ENCODE measurements at places on chromosomes 13 and 19.

GRCh38 chr13:75216038-75216437, 265.9 kb downstream of the TBC1D4 start:
- no peak for DNase-seq

DNA sequence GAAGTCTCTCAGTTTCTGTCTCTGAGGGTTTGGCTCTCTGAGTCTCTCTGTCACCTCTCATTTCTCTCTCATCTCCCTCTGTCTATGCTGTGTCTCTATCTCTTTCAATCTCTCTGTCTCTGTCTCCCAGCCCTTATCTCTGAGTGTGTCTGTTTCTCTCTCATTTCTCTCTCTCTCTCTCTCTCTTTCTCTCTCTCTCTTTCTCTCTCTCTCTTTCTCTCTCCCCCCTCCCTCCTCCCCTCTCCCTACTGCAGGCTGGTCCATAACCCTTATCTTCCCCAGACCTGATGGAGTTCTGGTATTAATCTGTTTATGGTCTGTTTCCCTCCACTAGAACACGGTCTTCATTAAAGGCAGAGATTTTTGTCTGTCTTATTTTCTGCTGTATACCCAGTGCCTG, 1.3 kb upstream of the PVR start:
- no peak for DNase-seq

GRCh38 chr19:1470305-1471009, 8.6 kb downstream of the C19orf25 start:
- DNase-seq: peak; percentile 44

DNA sequence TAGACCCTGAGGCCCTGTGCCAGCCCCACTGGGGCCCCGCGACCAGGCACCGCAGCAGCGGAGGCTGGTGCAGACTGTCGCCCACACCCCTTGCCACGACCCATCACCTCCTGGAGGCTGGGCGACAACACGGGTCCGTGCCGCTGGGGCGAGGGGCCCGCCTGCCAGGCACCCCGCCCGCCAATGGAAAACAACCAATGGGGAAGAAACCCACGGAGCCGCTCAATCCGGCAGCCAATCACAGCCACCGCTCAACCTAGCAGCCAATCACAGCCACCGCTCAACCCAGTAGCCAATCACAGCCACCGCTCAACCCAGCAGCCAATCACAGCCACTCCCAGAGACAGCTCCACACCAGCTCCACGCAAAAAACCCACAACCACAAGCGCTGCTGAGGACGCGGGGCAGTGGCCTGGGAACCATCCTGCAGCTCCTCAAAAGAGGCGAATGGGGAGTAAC, 29.7 kb downstream of the GPX4 start:
- peak; percentile 64 for DNase-seq

DNA sequence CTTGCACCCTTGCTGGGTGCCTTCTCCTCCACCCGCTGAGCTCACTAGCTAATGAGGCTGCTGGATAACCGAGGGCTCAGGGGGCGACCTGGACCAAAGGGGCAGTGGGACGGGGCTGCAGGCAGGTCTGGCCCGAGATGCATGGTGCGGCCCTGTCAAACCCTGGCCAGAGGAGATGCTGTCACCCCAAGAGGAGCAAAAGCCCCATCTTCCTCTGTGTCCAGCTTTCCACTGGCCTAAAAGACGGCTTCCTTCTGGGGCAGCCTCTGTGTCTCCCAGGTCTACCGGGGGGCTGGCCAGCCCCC, 261.8 kb downstream of the TBC1D4 start:
- no peak for DNase-seq

- DNase-seq: no peak
These were observed 63.3 kb downstream of the DCLK1 start for GRCh38 chr13:36067746-36068381.

DNA sequence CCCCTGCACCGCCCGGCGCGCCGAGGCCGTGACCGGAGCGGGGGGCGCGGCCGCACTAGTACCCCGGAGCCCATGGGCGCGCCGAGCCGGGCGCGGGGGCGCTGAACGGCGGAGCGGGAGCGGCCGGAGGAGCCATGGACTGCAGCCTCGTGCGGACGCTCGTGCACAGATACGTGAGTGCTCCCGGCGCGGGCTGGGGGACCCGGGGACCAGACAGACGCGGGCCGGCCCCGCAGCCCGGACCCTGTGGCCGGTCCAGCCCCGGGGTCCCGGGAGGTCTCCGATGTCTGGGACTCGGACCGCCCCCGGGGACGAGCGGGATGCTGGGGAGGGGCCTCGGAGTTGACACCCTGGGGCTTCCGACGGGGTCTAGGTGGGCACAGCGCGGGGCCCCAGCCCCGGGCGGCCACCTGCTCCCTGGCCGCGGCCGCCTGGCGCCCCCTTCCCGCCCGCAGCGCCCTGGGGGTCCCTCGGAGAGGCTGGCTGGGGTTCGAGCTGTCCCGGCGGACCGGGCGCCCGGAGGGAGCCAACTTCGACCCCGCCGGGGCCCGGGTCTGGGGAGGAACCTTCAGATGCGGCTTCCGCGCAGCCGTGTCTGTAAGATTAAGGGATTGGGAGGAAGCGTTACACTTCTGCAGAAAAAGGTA, 568 bp downstream of the ATP11A start:
- DNase-seq: peak; percentile 49

- DNase-seq: no peak
These were observed 18.2 kb downstream of the ARHGAP33 start for GRCh38 chr19:35793381-35794165.

GRCh38 chr13:35500144-35500543, 23.7 kb upstream of the MAB21L1 start:
- DNase-seq: no peak

DNA sequence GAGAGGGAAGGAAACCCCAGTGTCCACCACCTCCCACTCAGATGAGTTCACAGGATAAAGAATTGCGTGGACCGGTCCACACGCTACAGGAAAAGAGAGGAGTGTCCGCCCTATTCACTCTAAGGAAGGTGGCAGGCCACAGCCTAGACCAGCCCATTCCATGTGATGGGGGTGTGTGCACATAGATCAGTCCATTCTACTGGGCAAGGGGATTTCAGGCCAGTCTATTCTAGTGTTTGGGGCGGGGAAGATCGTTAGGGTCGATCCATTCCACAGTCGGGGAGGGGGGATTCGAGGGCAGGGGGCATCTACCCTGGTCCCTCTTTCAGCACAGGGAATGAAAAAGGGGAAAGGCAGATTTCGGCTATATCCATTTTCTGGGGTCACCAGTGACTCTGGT, 7.8 kb downstream of the FIZ1 start:
- no peak for DNase-seq

DNA sequence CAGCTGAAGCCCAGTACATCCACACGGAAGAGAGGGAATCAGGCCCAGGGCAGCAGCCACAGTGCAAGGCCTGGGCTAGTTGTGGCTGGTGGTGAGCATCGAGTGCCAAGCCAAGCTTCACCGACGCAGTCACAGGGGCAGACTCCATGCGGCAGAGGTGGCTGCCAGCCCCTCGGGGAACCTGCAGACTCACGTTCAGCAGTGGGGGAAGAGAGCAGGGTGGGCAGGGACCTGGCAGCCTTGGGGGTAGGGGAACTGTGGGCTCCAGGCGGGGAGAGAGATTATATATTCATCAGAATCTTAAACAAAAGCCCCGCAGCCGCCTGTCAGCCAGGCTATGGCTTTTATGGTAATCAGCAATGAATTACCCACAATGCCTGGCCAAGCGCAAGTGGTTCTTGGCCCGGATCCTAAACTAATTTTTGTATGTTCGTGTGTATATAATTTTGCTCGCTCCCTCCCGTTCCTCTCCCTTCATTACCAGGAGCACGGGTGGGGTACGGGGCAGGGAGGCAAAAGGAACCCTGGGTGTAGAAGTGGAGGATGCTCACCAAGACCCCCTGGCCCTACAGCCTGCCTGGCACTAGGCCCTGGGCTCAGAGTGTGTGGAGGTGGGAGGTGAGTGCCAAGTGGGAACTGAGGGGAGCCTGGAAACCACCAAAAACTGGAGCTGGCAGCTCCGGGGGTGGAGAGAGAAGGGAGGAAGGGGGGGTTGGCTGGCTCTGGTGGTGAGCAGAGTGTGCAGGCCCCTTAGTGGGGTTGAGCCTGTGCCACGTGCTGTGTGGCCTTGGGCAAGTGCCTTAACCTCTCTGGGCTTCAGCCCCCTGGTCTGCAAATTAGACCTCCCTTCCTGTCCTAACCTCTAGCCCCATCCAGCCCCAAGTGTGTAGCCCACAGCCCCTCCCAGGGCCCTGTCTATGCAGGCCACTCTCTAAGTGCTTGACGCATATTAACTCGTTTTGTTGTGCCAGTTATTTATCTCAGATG, 31.9 kb downstream of the PTPRS start:
- DNase-seq: no peak

DNA sequence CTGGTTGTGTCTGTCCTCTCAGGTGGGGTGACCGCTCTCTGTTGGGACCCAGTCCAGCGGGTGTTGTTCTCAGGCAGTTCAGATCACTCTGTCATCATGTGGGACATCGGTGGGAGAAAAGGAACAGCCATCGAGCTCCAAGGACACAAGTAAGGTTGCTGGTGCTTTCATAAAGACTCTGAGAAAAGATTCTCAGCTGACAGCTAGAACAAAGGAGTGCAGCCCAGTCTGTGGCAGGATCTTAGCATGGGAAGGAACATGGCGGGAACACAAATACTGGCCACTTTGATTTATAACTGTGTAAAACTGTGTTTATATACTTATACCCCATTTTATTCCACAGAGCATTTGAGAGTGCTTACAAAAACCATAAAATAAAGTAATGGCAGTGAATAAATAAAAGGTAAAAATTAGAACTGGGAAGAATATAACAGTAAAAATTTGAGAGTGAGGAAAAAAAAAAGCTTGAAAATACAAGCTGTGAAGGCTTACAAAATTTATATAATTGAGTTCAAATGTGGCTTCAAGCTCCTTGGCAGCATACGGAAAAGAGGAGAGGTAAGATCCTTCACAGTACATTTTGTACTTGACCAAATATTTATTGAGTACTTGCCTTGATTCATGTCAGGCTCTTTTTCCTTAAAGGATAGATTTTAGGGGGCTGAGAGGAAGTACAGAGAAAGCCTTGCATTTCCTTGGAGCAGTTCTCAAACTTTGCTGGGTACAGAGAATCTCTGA, 64.8 kb downstream of the DHRS12 start:
- no peak for DNase-seq

DNA sequence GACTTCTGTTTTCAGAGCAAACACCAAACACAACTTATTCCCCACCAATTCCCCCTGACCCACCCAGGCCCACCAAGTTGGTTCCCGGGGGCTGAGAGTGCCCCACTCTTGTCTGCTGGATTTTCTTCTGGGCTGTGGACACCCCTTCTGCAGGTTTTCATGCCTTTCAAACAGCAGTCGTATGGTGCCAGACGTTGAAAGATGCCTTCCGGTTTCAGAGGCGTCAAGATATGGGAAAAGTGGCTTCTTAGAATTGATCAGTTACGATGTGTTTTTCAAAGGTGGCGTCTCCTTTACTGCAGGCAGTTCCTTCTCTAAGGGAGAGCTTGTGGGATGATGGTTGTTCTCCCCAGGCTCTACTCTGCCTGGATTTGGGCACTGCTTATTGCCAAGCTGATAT, 12.7 kb downstream of the CLEC11A start:
- no peak for DNase-seq

DNA sequence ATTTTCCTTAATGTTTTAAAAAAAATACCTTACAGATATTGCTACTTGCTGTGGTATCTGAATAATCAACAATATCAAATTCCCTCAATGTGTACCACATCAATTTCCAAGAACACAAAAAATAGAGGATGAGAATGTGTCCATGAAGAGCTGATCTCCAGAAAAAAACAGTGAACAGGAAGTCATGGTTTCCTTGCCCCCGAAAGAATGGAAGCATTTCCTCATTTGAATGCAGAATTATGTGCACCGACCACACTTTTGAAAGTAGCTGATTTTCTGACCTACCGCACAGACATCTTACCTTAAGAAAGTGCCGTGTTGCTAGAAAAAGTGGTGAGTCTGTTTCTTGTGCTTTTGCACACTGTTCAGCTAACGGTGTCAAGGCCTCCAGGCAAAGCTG, 13.4 kb upstream of the EEF1AKMT1 start:
- no peak for DNase-seq

GRCh38 chr13:29621841-29622240, 26.4 kb upstream of the SLC7A1 start:
- DNase-seq: no peak

DNA sequence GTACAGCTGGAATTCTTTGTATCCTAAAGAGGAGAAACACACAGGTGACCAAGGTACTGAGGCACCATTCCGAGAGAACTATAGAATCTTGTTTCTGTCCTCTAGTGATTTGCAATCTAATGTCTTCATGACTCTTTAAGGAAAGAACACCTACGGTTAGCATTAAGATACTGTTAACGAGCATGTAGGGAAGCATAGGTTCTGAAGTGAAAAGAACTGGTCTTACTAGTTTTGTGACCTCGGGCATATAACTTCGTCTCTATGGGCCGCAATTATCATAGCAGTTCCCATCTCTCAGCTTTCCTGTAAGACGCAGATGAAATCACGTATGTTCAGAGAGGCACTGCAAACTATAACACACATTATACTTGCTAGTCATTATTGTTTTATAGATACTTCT, 193.0 kb upstream of the NBEA start:
- no peak for DNase-seq

- peak; percentile 91 for DNase-seq
These were observed 12.4 kb downstream of the PRKD2 start for GRCh38 chr19:46704379-46705076.

DNA sequence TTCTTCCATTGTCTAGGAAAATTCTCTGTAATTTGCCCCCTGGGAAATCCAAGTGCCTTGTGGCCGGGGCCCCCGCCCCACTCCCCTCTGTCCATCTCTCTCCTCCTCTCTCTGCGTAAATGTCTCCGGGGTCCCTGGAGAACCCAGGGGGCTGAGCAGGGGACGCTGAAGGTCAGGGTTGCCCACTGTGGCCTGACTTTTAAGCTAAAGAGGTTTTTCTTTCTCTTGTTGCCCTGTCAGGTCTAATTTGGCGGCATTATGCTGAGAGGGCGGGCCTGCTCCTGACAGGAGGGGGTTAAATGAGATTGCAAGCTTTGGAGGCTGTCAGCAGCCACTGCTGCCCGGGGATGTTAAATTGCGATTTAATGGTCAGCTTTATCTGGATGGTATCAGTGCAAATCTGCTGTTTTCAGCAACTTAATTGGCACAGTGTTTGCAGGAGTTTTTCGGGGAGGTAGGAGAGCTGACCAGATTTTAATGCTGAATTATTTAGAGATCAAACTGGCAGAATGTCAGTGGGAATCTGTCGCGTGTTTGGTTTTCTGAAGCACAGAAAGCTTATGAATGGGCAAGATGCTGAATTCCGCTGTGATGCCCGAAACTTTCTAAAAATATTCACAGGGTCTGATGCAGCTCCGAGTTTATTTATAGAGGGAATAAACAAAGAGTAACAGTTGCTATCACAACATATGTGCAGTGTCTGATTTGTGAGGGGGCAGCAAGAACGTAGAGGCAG, 93.2 kb upstream of the SOX1 start:
- no peak for DNase-seq

GRCh38 chr13:23867027-23867491, 22.1 kb downstream of the MIPEP start:
- no peak for DNase-seq

DNA sequence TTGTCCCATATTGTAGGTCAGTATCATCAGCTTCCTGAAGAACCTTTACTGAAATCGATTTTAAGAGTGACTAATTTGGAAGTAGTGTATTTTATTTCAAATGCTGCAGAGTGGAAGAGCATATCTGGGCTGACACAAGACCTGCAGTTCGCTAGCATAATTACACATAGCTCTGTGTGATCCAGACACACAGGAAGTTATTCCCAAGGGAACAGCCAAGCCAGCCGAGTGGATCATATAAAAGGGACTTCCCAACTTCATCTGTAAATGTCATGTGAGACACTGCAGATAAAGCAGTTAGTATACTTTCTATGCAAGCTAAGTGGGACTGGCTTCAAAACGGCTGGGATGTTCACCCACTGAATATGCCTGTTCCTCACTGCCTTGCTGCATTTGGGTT, 760.4 kb downstream of the SLITRK1 start:
- DNase-seq: no peak

GRCh38 chr19:14561847-14562351, 10.0 kb downstream of the NDUFB7 start:
- no peak for DNase-seq
